Stimulated activated CD8-positive, alpha-beta memory T cell treated with anti-CD3 and anti-CD28 coated beads, Interleukin-4, amount 100 ng/mL, for 4 hours (primary cell): ENCODE measurements at places on chromosomes 13 and 19.

GRCh38 chr13:111872475-111873150 is 194.3 kb upstream of the SOX1 start:
- DNase-seq: no peak

DNA sequence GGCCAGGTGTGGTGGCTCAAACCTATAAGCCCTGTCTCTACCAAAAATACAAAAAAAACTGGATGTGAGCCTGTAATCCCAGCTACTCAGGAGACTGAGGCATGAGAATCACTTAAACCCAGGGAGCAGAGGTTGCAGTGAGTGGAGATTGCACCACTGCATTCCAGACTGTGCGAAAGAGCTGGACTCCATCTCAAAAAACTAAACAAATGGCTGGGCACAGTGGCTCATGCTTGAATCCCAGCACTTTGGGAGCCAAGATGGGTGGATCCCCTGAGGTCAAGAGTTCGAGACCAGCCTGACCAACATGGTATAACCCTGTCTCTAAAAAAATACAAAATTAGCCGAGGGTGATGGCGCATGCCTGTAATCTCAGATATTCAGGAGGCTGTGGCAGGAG is 34.9 kb upstream of the ZNF83 start:
- DNase-seq: no peak

DNA sequence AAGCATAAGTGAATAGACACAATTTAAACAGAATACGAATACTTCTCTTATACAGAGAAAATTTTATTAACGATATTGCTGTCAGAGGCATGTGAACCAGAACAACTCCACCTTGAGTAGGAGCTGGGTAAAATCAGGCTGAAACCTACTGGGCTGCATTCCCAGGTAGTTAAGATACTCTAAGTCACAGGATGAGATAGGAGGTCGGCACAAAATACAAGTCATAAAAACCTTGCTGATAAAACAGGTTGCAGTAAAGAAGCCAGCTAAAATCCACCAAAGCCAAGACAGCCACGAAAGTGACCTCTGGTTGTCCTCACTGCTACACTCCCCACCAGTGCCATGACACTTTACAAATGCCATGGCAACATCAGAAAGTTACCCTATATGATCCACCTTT is 49.2 kb upstream of the TRPC4 start:
- no peak for DNase-seq

GRCh38 chr13:99605420-99606323 is 104.4 kb downstream of the TM9SF2 start:
- DNase-seq: no peak

- no peak for DNase-seq
Measured at GRCh38 chr19:28744943-28745342, 468.0 kb downstream of the UQCRFS1 start.
